ENCODE measurements at places on chromosomes 12 and 14.

DNA sequence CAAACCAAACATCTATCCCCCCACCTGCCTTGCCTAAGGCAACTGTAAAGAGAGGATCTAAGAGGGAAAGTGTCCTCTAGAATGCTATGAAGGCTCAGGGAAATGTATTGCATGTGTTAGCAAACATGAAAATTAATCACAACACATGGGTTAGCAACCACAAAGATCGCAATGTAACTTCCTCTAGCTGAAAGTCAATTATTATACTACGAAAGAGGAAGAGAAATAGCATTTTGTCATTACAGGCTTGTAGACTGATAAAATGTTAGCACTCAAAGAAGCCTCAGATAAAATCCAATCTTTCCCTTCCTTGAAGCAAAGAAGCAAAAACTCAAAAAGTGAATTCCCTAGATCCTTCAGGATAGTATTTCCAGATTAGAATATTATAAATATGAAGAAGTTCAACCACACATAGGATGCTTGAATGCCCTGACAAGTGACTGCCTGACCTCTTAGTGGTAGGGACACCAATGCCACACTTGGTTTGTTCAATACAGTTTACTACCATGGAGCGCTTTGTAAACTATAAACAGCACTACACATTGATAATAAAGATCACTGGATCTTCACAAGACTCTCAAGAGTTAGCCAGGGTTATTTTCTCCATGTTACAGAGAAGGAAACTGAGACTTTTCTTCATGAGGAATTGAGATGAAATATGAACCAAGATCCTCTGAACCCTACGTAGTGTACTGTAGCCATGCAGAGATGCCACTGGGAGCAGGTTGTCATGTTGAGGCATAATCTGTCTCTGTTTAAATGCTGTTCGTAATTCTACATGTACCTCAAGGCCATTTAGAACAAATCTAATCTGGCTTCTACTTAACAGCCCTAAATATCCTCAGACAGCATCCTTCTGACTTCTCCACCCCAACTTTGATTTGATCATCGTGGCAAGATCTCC, 100.7 kb downstream of the ITPR2 start:
- no peak for ATAC-seq

DNA sequence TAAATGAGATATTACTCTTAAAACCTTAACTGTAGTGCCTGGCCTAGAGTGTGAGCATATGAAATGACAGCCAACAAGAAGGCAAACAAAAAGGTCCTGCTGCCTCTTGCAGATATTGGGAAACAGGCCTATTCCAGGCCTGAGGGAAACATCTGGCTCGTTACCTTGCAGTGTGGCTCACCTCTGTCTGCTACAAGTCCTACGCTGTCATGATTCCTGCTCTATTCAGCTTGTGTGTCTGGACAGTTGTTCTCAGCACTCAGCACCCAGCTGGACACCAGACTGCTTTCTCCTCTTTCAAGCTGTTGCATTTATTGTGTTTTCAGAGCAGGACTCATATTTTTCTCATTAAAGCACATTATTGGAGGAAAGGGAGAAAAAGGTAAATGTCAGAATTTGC, 113.5 kb downstream of the TMTC2 start:
- ATAC-seq: peak; percentile 73

GRCh38 chr12:96131230-96131788, 62.9 kb upstream of the ELK3 start:
- ATAC-seq: no peak

DNA sequence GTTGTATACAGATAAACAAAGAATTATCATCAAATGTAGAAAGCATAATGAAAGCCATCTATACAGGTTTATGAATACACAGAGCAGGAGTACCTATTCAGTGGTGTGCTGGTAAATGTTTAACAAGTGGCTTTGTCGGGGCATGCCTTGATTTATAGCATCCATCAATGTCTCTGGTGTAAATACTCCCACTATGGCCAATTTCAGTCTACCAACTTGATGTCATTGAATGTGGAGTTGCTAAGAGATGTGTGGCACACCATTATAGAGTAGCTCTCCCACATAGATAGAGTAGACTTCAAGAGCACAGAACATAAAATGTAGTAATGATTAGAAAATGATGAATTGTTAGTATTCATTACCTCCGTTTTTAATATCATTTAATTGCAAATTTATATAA, 9.3 kb downstream of the GRIP1 start:
- no peak for ATAC-seq

- ATAC-seq: no peak
These were observed 26.6 kb upstream of the NFYB start for GRCh38 chr12:104164634-104165033.
